ENCODE measurements at places on chromosomes 2 and 18.

- no peak for DNase-seq
Observed at GRCh38 chr2:24881158-24881557, 38.9 kb downstream of the ADCY3 start.

DNA sequence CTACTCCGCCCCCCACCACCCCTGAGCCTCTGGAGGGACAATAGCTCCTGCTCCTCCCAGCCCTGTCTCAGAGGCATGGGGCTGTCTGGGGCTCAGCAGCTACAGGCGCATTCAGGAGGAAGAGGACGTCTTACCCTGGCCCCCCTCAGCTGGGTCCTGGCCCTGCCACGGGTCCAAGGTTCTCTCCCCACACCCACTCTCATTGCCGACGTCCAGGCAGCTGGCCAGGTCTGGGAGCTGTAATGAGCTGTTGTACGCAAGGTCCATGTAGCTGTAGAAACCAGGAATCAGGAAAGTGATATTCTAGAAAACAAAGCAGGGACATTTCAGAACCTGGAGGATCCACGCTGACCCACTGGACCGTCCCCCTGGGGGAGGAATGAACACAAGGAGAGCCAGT lies 13.5 kb downstream of the PASK start:
- no peak for DNase-seq

DNA sequence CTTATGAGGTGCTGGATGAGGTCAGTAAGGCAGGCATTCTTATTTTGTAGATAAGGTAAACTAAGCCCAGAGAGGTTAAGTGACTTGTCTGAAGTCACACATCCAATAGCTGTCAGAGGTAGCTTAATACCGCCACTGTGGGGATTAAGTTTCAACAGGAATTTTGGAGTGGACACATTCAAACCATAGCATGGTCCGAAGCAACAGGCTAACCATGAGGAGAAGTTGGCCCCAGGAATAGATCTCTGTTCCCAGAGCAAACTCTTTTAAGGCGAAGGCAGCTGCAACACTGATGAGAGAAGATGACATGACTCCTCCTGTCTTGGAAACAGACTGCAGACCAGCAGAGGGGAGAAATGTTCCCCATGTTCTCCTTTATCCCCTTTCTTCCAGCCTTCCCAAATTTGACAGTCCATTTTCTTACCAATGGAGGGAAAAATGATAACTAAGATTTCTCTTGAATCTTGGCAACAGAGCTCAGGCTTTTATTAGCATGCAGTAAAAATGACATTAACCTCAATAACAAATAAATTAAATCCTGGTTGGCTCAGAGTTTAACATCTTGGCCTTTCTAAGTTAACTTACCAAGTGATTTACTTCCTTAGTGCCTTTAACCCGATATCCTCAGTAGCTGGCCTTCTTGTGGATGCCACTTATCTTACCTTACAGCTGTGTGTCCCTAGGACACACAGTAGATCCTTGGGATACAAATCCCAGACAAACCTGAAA lies 67.9 kb upstream of the STPG4 start:
- no peak for DNase-seq

- no peak for DNase-seq
Observed at GRCh38 chr2:237585590-237586221, 4.8 kb downstream of the RAB17 start.

Measured in heart left ventricle (tissue), 16 donors.